Activated effector memory CD4-positive, alpha-beta T cell treated with anti-CD3 and anti-CD28 coated beads, Interleukin-2, amount 50 U/mL, for 16 hours (primary cell): ENCODE measurements at places on chromosomes 11 and 22.

DNA sequence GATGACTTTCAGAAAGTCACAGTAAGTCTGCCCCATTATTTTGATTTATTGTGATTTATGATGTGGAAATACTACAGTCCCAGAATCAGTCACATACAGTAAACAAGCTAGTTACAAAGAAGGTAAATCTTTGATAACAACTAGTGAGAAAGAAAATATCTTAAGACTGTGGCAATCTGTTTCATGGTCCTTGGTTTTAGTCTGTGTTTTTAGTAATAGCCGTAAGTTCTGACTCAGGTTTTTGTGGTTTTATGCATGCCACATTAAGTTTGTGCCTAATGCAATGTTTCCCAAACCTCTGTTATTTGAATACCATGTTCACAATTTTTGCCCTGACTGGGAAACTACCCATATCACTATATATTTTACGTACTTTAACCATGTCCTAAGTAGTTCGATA is 6.7 kb downstream of the CEP295 start:
- no peak for DNase-seq

DNA sequence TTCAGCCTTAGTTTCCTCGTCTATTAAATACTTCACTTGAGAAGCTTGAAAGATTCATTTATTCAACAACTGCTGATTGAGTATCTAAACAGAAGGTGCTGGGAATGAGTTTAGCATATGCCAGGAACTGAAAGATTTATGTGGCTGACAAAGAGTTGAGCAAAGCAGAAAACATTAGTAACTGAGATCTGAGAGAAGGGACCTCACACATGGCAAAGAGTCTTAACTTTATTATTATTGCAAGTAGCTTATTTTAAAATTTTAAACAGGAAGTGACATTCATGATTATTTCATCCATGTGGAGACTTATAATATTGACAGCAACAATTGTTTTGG is 133.6 kb downstream of the CASP12 start:
- no peak for DNase-seq

DNA sequence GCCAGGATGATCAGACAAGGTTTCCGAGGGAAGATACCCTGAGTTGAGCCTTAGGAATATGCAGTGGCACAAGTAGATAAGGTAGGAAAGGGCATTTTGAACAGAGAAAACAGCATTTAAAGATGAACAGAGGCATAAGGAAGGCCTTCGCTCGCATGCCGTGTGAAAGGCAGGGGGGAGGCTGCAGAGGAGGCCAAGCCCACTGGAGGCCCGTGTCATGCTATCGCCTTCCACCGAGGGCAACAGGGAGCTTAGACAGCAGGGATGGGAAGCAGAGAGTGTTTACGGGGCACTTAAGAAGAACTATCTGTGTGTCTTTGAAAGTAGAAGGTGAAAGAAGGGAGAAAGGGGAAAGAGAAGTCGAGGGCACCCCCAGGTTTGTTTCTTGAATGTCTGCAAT is 148.3 kb downstream of the PKNOX2 start:
- no peak for DNase-seq

GRCh38 chr11:24198481-24198880 is 298.4 kb upstream of the LUZP2 start:
- DNase-seq: no peak

DNA sequence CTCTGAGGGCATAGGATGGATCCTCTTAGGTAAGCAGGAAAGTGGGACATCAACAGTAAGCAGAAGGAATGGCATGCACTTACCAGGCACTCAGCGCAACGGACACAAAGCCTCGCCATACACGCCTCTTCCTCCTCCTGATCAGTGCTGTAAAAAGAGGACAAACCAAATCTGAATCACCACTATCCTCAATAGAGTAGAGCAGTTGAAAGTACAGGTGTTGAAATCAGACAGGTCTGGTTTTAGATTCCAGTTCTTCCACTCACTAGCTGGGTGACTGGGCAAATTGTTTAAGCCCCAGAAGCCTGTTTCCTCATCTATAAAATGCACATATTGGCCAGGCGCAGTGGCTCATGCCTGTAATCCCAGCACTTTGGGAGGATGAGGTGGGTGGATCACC is 8.6 kb upstream of the JAML start:
- no peak for DNase-seq

DNA sequence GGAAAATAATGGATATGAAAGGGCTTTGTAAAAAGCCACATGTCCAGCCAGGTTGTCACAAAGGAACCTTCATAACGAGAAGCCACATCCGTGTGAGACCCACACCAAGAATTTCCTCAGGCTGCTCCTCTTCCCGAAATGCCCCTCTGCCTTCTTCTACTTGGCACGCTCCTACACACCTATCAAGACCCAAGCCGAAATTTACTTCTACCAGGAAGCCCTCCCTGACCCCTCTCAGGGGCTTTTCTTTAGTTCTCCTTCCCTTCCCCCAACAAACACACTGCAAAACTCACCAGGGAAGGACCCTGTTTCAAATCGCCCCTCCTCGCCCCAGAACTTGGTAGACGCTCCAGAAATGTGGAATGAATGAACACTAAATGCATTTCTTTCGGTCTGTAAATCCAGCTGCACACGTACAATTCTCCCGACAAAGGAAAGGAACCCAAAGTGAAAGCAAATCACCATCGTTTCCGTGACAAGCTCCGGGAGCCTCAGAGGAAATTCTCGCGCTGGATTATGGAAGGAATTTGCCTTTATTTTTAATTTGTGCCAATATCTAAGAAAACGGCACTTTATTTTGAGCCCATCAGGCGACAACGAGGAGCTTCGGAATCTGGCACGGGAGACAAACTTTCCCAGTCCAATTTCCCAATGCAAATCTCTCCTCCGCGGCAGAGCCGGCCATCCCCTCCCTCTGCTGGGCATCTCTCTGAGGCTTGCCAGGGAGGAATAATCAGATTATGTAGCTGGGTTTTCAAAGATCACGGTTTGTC is 13.2 kb upstream of the SHISAL1 start:
- DNase-seq: no peak

DNA sequence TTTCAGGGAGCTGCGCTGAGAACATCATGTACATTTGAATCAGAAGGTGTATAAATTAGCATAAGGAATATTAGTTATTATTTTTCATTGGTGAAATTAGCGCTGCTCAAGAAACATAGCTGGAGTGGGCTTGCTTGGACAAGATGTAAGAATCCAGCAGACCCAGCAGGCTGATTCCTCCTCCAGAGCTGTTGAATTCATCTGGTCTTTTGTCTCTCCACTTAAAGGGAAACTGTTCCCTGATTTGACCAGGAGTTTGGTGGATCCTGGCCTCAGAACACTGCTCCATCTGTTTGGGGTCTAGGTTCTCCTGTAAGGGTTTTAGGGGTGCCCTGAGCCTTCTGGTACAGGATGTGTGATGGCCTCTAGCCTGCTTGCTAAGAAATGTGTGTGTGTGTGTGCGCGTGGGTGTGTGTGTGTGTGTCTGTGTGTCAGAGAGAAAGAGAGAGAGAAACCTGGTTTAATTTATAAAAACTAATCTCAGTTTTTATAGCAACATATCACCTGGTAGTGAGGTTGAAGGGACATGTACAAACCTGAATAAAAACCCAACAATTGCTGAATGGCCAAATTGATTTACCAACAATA is 8.3 kb upstream of the SORL1 start:
- no peak for DNase-seq

DNA sequence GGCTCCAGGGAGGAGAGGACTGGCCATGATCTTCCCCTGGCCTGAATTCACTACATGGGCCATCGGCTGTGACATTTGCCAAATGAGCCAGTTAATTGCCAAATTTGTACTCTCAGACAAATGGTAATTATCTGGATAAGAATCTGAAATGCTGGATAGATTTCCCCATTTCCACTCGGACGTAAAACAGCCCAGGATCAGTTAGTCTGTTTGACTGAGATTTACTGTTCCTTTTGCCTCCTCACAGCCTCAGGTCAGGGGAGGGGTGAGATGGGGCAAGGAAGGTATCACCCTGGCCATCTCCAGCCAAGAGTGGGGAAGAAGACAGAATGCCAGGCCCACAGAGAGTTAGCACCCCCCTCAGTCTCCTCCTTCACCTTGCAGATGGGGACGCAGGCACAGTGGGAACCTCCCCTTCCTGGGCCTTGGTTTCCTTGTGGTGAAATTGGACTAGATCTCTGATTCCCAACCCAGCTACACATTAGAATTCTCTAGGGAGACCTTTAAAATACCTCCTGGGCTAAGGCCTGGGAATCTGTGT is 5.2 kb downstream of the TRIM29 start:
- DNase-seq: no peak

DNA sequence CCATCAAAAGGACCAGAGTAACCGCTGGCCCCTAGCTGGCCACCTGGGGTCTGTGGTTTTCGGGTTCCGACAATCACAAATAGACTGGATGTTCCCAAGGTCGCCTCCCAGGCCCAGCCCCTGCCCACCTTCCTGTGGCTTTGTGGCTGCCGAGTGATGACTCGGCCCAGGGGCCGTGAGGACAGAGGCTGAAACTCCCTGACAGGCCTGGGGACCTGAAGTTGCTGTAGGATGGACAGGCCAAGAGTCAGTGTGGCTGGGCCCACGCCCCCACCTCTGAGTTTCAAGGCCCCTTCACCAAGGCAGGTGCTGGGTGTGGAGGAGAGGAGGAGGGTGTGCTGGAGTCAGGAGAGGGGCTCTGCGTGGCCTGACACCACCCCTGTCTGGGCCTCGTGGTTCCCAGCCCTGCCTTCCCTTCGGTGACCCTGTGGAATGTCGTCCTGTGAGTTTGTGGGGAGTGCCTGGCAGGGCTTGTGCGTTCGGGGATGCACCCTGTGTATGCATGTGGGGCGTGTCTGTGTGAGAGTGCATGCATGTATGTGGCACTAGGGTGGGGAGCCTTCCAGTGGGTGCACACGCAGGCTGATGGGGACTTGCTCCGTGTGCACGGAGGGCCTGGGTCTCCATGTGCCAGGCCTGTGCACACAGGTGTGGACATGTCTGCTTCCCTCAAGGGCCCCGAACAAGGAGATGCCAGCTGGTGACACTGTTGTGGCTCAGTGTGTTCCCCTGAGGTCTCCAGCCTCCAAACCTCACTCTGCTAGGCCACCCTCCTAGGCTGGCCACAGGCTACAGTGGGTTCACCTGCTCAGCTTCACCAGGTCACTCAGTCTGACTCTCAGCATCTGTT is 8.4 kb upstream of the MGAT3 start:
- DNase-seq: no peak

DNA sequence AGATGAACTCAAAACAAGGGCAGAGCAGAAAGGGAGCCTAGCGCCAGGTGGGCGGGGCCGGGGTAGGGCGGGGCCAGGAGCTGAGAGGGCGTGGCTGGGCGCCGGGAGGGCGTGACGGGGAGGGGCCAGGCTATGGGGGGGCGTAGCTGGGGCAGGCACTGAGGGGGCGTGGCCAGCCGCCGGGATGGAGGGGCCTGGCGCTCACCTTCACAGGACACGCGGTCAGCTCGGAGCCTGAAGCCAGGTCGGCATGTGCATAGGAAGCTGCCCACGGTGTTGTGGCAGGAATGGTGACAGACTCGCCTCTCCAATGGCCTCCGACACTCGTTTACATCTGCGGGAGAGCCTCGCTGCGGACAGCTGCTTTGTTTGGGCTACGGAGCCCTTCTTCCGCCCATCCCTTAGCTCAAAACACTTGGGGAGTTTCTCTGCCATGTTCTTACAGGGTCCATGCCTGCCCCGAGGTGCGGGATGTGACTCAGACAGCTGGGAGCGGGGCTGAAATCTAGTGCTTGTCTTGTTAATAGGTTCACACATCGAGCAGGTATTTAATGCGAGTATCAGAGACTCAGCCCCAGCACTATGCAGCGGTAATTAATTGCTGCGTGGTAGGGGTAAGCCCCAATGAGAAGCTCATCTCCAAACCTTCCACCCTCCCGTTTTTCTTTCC is 13.4 kb downstream of the VWCE start:
- peak; percentile 70 for DNase-seq

- no peak for DNase-seq
Observed at GRCh38 chr11:119153049-119153818, 4.4 kb downstream of the ABCG4 start.

DNA sequence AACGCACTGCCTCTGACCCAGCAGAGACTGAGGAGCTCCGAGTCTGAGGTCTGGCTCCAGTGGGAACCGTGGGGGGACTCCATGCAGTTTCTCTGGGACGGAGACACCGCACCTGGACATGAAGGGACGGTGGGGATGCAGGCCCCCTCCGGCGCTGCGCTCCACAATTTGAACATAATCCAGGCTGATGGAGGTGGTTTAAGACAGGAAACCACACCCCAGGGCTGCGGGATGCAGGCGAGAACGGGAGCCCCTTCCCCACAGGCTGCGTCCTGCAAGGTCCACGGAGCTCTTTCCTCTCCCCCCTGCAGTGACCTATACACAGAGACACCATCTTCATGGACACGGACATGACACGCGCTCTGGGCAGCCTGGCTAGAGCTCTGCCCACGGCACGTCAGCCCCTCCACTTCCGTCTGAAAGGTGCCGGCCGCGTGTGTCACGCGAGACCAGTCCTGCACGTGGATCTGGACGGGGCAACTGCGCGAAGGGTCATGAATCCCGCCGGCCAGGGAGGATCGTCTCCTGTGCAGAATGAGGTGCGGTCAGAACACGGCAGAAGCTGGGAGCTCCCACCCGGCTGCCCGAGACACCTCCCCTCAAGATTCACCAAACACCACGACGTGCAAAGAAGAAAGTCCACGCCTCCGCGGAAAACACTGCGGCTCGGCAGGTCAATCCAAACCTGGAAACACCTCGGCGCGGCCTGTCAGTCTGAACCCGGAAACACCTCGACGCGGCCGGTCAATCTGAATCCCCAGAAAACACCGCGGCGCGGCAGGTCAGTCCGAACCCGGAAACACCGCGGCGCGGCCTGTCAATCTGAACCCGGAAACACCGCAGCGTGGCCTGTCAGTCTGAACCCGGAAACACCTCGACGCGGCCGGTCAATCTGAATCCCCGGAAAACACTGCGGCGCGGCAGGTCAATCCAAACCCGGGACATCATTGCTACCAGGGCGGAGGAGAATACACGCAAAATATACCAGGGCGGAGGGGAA is 212.4 kb downstream of the BRD1 start:
- DNase-seq: peak; percentile 55

DNA sequence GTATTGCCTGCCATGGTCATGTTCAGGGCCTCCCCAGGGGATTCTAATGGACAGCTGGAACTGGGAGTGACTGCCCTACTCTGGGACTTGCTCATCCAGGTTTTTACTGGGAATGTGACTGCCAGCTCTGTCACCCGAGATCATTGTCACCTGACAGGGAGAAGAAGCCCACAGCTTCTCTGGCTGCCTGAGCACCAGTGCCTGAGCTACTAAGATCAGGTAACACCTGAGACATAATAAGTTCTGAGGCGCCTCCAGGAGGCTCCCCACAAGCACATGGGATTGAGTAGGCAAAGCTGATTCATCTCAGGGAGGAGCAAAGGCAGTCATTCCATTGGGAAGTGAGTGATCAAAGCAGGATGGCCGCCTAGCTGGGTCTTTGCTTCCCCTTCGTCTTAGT is 84.2 kb upstream of the GALNT18 start:
- DNase-seq: no peak

DNA sequence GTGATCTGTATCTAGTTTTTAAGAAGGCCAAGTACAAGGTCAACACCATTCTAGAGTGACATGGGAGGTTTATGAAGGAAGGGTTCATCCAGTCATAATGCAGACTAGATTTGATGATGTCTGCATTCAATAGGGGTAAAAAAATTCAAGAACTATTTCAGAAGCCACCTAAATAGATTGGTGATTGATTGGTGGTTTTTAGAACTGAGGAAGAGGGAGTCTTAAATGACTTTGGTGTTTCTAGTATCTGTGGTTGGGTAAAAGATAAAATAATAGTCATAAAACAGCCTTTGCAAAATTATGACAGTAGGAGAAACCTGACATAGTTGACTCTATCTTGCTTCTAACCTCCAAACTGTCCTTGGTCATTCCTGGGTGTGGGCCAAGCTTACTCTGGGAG is 114.1 kb downstream of the OPCML start:
- no peak for DNase-seq

- DNase-seq: no peak
Observed at GRCh38 chr11:31820438-31820818, 9.3 kb upstream of the PAX6 start.
